ENCODE measurements at places on chromosomes 5 and 9.

DNA sequence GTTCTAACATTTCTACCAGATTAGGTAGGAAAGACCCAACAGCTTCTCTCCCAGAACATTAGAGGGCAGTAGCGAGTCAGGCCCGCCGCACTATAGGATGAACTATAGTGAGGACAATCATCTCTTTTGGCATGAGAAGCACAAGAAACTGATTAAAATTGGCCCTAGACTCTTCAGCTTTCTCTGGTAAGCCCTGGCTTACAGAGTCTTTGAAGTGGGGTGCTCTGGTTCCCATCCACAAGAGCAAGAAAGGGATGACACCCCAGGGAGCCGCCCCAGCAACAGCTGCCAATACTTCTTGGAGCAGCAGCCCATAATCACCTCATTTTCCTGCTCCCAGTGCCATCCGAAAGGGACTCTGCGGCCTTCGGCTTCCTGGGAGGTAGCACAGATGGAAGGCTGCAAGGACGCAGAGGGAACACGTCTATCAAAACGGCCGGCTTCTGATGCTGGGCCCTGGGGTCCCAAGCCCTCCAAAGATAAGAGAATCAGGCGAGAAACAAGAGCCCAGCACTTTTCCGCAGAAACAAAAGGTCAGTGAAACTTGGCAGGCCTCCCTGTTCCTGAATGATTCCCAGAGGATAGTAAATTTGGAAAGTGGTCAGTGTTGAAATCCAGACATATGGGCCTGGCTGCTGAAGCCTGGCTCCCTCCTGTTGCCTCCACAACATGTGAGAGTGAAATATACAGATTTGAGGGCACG is 69.3 kb downstream of the HSD17B3 start:
- DNase-seq: no peak

DNA sequence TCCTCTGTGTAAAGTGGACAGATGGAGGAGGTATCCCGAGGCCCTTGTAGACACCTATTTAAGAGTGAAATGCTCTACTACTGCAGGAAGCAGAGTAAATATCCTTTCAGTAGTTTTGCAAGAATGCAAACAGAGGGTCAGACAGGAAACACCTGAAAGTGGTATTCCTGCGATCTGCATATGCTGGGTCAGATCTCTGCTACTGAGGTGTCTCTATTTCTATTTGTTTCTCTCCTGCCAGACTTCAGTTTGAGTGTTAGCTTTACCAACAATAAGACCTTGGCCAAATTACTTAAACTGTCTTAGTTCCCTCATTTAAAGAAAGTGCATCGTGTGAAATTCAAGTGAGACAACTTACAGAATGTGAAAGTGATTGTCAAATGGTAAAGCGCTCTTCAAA is 47.6 kb downstream of the JAKMIP2 start:
- DNase-seq: no peak

DNA sequence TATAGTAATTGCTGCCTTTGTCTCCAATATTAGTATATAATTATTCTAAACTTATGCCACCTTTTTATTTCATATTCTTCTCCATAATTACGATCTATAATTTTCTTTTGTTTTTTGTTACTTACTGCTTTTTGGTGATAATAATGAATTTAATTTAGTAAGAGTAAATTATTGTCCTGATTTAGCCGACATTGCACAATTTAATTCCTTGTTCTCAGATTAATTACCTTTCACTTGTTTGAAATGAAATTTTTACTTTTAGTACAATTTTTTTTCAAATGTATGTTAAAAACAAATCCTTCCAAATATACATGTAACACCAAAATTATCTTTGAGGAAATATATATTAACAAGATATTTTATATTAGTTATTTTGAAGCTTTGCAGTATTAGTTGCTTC is 163.3 kb downstream of the GIN1 start:
- DNase-seq: no peak

DNA sequence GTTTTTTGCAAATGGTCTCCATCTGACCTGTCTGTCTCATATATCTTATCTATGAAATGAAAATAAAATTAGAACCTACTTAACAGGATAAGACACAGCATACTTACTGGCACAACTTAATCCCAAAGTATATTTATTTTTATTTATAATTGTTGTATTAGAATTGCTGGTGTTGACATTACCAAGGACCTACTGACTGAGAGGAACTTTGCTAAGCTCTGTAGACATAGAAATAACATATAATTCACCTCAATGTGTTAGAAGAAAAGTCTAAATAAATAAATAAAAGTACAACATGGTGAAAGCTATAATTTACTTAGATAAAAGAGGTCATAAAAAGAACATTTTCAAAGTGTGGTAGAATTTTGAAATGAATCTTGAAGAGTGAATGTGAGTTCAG is 1650.5 kb upstream of the NUDT12 start:
- DNase-seq: no peak

GRCh38 chr9:136305804-136306203 is 1.9 kb upstream of the CCDC187 start:
- DNase-seq: no peak

GRCh38 chr5:167576126-167576525 is 715.3 kb upstream of the WWC1 start:
- DNase-seq: no peak

DNA sequence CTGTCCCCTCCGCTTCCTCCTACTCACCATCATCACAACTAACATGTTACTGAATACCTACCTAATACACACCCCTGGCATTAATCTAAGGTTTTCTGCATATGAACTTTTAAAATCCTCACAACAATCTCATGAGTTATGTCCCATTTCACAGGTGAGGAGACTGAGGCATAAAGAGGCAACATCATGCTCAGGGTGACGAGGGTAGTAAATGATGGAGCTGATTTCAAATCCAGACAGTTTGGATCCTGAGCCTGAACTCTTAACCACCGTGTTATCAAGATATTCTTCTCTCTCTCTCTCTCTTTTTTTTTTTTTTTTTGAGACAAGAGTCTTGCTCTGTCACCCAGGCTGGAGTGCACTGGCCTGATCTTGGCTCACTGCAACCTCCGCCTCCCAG is 12.9 kb upstream of the EEIG1 start:
- DNase-seq: no peak

DNA sequence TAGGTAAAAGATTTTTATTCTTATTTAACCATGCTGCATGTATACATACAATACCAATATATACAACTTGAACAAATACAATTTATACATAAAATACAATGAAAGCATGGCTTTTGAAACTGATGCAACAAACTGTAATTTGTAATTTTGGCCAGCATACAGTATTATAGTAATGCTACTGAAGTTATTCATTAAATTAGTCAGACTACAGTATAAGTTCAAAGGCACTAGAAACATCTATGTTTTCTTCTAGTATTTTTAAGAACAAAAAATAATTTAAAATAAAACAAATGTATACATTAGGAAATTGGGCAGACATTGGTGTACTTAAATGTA is 18.8 kb downstream of the IL4 start:
- DNase-seq: no peak

- DNase-seq: no peak
Measured at GRCh38 chr9:92406477-92406876, 2.1 kb upstream of the OGN start.

DNA sequence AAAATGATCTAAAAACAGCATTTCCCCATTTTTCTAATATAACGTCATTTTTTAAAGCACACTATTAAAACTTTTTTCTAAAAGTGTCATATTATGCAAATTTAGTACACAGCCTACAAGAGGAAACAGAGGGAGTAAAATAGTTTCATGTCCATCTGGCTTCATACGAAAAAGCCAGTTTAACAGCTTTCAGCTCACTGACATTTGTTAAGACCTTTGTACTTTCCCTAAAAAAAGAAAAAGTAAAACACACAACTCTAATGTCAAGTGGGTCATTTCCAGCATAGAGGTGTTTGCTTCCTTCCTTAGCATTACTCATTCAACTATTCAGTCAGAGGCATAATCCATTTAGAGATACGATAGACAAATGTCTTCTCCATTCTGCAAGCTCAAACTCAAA is 49.4 kb downstream of the ABHD17B start:
- no peak for DNase-seq

GRCh38 chr5:169637549-169638121 is 560 bp downstream of the DOCK2 start:
- DNase-seq: no peak

GRCh38 chr5:90548069-90548593 is 10.5 kb upstream of the ADGRV1 start:
- DNase-seq: no peak

DNA sequence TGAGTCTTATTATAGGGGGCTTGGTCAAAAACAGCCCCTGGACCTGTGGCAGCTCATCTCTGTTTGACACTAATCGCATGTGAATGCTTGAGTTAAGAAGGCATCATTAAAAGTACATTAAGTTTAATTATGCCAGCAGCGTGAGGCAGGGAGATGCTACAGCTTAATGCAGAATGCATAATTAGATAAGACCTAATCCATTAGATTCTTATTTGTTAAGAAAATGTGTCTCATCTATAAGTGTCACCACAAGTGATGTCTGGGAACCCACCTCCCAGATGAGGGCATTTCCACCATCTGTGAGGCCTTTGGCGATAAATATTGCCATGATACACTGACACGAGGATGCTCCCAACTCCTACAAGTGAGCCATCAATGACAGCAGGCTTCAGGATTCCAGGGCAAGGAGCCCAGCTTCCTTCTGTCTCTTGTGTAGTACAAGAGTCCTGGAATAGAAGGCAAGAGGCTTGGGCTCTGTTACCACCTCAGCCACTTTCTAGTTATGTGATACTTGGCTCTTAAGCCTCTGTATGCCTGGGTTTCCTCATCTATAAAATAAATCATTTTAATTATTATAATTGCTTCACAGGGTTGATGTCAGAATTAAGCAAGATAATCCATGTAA is 202.7 kb downstream of the FAM114A2 start:
- DNase-seq: no peak

DNA sequence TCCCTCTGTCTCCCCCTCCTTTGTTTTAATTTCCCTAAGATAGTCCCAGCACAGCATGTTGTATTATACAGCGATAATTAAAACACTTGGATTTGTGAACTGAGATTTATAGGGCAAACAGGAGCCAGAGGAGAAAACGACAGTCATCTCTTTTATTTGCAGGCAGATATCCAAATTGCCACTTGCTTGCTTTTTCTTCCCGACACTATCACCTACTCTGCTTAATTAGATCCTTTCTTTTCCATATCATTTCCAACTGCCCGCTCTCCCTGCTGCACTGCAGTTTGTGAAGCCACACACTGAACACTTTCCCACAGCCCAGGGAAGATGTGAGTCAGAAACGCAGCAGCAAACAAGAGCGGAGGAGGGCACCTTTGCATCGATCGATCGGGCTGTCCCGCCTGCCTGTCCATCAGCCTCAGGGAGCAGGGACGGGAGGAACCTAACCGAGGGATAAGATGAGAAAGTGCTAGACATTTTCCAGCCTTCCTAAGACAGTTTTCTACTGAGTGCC is 35.8 kb upstream of the SPRY4 start:
- no peak for DNase-seq

- no peak for DNase-seq
Measured at GRCh38 chr9:95157481-95158151, 159.9 kb downstream of the FANCC start.

- no peak for DNase-seq
Measured at GRCh38 chr5:65718576-65719310, 3.2 kb downstream of the SGTB start.

- no peak for DNase-seq
Measured at GRCh38 chr5:103741984-103742383, 179.4 kb upstream of the NUDT12 start.

- DNase-seq: no peak
Measured at GRCh38 chr5:146307796-146308195, 30.8 kb upstream of the POU4F3 start.

DNA sequence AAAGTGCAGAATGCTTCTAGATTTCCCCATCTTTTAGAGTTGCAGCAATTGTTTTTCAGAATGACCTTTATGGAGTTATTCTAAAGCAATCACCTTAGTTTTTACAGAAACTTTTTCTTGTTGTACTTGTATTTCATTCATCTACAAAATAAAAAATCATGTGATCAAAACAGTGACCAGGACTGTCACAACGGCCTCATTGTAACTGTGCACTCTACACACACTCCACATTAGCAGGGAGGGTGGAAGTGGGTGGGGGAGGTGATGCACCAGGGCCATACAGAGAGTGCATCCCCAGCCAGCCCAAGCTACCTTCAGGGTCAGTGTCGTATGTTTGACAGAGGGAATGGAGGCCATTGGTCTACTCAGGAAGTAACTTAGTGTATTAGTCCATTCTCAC is 26.9 kb downstream of the EGFLAM start:
- DNase-seq: no peak

DNA sequence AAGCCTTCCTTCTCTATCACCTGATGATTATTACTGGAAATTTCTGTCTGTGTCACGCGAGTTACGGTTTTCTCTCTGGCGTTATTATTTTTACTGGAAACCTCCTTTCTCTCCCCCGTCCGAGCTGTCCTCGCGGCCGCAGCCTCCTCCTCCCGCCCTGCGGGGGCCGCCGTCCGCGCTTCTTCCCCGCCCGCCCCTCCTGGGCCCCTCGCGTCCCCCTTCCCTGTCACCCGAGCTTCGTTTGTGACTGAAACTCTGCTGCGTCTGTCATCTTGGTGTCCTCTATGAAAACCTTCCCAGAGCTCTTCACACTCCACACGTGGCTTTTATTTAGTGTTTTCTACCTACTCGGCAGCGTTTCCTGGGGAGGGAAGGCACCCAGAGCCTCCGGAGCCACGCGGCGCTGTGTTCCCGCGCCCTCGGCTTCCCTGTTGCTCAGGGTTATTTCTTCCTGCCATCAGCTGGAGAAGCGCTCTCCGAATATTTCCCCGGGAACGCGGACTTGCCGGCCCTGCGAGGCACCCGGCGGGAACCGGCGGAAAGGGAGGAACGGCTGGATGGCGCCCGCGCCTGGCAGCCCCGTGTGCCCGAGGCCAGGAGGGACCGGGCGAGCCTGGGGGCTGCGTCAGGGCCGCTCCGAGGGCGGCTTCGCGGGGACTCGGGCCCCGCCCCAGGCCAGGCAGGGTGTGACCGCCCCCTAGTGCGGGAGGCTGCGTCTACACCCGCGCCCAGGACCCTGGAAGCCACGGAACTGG is 33.9 kb downstream of the TRIP13 start:
- peak; percentile 6 for DNase-seq

- no peak for DNase-seq
Measured at GRCh38 chr5:5116956-5117355, 23.2 kb upstream of the ADAMTS16 start.

DNA sequence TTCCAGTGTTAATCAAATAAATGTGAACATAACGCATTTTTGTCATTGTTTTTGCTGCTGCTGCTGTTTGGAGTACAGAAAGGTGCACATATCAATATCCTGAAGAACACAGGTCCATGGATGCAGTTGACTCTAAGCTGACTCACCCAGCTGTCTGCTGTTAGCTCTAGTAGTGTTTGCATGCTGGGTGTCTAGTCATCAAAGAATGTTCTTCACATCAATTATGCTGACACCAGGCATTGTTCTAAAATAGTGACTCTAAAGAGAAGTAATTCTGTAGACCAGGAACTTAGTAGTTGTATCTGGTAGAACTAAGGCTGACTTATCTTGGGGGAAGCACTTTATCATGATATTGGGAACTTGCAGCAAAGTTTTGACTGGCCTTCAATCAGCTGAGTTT is 55.7 kb upstream of the DPYSL3 start:
- DNase-seq: no peak

DNA sequence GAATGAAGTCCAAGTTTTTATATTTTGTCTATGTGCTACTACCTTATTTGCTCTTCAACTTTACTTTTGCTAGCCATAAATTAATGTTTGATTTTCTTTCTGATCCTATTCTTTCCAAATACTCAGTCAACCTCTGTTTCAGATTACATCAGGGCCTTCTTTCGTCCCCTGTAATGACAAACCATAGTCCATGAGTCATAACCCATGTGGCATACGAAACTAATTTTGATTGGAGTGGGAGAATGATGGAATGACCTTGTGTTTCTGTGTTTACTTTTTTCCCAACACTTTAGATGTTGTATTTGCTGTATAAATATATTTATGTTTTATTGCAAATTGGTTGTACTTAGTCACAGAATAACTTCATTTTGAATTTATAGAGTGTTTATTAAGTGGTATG is 1043.1 kb downstream of the DTWD2 start:
- DNase-seq: no peak

Data from stimulated activated CD4-positive, alpha-beta T cell treated with anti-CD3 and anti-CD28 coated beads, Interleukin-1b, Interleukin-23, amount 100 ng/mL, for 1 hour (primary cell).